ENCODE measurements at places on chromosomes 13 and 19. TPM values are rescaled to one million over a fixed set of nuclear protein-coding genes. Genes with fewer than 3 reads are reported as not detected.

The GNG7 gene
- 0.43 TPM for total RNA-seq

The LPAR2 gene
- total RNA-seq: 29.3 TPM

The URAD gene
- total RNA-seq: 5.2 TPM

DNA sequence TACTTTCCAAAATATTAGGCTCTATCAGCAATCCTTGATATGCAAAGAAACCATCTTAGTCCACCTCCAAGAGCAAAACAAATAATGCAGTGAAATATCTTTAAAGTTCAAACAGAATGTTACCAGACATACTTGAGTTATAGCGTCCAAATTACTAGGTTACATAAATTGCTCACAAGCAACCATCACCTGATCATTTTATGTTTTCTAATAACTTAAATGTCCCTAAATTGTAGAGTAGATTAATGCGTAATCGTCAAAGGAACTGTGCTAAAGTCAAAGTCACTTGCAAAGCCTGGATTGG, 350.6 kb upstream of the ARGLU1 start:
- no peak for DNase-seq

- no peak for DNase-seq
Observed at GRCh38 chr13:106534639-106535551, 567 bp downstream of the EFNB2 start.

The RFPL4A gene
- not detected for total RNA-seq

DNA sequence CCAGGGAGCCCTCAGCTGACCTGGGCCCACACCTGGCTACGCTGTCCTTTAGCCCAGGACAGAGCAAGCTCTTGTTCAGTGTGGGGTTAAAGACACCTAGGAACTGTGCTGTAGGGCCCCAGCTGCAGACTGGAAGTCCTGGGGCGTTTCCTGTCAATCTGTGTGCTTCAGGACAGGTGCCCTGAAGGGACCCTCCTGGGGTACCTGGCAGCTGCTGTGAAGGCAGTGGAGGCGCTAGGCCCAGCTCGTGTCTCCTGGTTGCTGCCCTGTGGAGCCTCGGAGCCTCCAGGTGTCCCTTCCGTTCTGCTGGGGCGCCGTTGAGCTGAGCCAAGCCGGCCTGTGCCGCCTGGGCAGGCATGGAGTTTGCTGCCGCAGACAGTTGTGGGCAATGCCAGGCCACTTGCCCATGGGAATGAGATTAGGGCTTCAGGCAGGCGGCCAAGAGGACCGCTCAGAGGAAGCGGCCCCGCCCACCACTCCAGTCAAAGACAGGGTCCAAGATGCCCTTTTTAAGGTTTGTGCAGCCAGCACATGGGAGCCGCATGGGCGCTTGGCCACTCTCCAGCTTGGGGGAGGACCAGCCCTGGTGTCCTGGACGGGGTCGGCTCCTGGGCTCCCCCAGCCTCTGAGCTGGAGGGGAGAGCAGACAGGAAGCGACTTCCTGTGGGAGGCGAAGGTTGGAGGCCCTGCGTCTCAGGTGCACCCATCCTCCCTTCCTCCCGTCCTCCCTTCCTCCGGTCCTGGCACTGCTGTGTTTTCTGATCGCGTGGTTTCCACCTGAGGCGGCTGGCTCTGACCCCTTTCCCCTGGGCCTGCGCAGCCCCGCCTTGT, 4.0 kb downstream of the PTBP1 start:
- no peak for DNase-seq

The REEP6 gene
- 50.2 TPM for total RNA-seq

GRCh38 chr13:70098669-70099068, 9.0 kb upstream of the ATXN8OS start:
- DNase-seq: no peak

The TTC9B gene
- total RNA-seq: not detected

DNA sequence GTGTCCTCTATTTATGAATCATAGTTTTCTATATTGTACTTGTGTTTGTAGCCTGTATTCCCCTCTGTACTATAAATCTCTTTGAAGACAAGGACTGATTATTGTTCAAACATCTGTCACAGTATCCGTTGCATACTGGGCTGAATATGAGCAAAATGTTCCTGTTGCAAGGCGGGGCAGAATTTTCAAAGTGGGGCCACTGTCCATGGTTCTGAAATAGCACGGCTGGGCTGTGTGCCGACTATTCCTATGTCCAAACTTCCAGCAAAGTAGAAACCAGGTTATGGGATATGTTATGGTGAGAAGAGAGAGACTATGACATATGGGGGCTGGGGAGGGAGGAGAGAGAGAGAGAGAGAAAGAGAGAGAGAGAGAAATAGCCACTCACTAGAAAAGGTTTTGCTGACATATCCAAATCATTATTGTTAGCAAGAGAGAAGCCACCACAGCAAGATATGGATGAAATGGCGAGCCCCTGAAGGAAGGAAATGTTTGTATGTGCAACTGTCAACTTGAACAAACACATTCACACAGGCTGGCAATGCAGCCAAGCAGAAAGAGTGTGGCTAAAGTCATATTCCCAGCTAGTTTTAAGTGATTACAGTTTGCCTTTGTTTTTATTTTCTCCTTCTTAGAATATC, 107.0 kb upstream of the GPR12 start:
- DNase-seq: no peak

The MBD3L3 gene
- not detected for total RNA-seq

The ZNF554 gene
- total RNA-seq: 3.6 TPM

DNA sequence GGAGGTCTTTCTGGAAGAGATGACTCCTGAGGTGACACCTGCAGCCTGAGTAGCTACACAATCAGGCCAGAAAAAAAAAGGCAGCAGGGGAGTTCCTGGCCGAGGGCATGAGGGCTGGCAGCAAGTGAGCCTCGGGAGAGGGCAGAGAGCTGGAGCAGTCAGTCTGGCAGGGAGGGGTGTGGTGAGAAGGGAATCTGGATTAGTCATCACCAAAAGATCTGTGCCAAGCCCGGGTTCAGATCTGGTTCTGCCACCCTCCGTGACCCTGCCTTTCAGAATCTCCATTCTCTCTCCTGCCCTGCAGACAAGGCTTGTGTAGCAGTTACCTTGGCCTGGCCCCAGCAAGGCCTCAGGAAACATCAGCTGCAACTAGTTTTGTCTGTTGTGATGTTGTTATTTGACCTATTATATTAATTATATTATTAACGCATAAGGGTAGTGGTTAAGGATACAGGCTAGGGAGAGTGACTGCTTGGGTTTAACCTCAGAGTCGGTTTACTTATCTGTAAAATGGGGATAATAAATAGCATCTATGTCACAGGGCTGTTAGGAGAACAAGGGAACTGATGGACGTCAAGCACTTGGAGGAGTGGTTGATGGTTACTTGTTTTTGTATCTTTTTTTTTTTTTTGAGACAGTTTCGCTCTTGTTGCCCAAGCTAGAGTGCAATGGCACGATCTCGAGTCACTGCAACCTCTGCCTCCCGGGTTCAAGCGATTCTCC, 2.7 kb upstream of the CAPNS1 start:
- DNase-seq: no peak

GRCh38 chr19:13817018-13817614, 21.9 kb downstream of the ZSWIM4 start:
- peak; percentile 85 for DNase-seq

The CYP4F11 gene
- total RNA-seq: not detected

- no peak for DNase-seq
Observed at GRCh38 chr13:75787249-75787928, 151.3 kb downstream of the LMO7 start.

GRCh38 chr13:95296326-95296925, 4.8 kb downstream of the ABCC4 start:
- peak; percentile 73 for DNase-seq

GRCh38 chr13:51357928-51358595, 18.6 kb downstream of the SERPINE3 start:
- DNase-seq: no peak

- DNase-seq: peak; percentile 35
Observed at GRCh38 chr19:4976401-4977298, 7.7 kb downstream of the KDM4B start.

- DNase-seq: peak; percentile 74
Observed at GRCh38 chr19:47609906-47610894, 1.3 kb downstream of the BICRA start.

The LENG1 gene
- total RNA-seq: 6.9 TPM

The SIGLEC7 gene
- not detected for total RNA-seq

The ADAT3 gene
- total RNA-seq: 14.0 TPM

- DNase-seq: no peak
Observed at GRCh38 chr13:49407068-49407467, 36.8 kb downstream of the CAB39L start.

GRCh38 chr19:34963573-34964406, at the start of gene ZNF792:
TSS of gene ZNF792 (minus strand) at chr19:34964229. CDS start at chr19:34963662, 567 bp downstream.
- DNase-seq: peak; percentile 62

- no peak for DNase-seq
Observed at GRCh38 chr13:70792121-70792520, 683.9 kb upstream of the KLHL1 start.

GRCh38 chr13:103961129-103961528, 894.9 kb upstream of the SLC10A2 start:
- no peak for DNase-seq

GRCh38 chr13:67069117-67069767, 160.9 kb downstream of the PCDH9 start:
- DNase-seq: no peak

- no peak for DNase-seq
Observed at GRCh38 chr13:23579896-23580683, 9.9 kb downstream of the TNFRSF19 start.

GRCh38 chr19:32091241-32091640, 254.2 kb upstream of the ZNF507 start:
- no peak for DNase-seq

DNA sequence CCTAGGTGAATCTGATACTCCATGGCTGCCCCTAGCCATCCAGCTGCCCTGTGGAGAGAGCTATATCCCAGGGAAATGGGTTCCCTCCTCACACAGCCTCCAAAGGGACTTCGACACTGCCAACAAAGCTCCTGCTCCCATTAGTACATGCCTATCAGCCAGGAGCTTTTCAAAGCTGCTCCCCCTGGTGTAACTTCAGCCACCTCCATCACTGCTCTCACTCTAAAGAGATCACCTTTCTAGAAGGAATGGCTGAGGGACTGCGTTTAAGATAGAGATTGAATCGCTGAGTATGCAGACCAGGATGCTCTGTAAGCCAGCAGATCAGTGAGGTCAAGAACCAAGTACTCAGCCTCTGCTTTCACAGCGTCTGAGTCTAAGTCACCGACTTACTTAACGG, 213.7 kb downstream of the NALCN start:
- peak; percentile 28 for DNase-seq

DNA sequence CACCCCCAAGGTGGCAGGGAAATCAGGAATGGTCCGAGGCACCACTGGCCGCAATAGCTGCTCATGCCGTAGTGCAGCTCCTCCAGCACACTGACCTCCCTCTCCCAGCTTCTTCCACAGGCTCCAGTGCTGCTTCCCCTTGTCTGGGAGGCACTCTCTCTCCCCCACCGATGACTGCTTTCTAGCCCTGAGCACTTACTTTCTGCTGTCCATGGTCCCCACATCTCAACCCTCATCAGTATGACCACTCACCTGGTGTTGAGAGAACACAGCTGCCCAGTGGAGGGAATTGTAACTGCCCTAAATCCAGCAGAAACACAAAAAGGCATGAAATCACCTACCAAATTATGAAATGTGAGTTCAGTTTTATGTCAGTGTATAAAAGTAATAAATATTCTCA, 28.9 kb upstream of the TPP2 start:
- no peak for DNase-seq

- DNase-seq: no peak
Observed at GRCh38 chr13:85528491-85529217, 270.6 kb downstream of the SLITRK6 start.

The ZNF677 gene
- not detected for total RNA-seq

The KLK15 gene
- total RNA-seq: not detected

Measured in Caco-2 (cell line).